SJSA1 (cell line): ENCODE measurements at places on chromosomes 2 and 18. TPM values are rescaled to one million over a fixed set of nuclear protein-coding genes. Genes with fewer than 3 reads are reported as not detected.

- H3K27ac ChIP-seq = no peak overlapping the region
- no peak overlapping the region for H3K4me3 ChIP-seq
- H3K4me1 ChIP-seq = no peaks in the 10 kb centered on the region
- H3K27me3 ChIP-seq = no peaks in the 10 kb centered on the region
- DNase-seq = no peak
These were observed 31.5 kb downstream of the NDC80 start for GRCh38 chr18:2602844-2603243.

GALNT3 gene
- 2.2 TPM in 1 of 2 replicates, not detected in the other for total RNA-seq

DNA sequence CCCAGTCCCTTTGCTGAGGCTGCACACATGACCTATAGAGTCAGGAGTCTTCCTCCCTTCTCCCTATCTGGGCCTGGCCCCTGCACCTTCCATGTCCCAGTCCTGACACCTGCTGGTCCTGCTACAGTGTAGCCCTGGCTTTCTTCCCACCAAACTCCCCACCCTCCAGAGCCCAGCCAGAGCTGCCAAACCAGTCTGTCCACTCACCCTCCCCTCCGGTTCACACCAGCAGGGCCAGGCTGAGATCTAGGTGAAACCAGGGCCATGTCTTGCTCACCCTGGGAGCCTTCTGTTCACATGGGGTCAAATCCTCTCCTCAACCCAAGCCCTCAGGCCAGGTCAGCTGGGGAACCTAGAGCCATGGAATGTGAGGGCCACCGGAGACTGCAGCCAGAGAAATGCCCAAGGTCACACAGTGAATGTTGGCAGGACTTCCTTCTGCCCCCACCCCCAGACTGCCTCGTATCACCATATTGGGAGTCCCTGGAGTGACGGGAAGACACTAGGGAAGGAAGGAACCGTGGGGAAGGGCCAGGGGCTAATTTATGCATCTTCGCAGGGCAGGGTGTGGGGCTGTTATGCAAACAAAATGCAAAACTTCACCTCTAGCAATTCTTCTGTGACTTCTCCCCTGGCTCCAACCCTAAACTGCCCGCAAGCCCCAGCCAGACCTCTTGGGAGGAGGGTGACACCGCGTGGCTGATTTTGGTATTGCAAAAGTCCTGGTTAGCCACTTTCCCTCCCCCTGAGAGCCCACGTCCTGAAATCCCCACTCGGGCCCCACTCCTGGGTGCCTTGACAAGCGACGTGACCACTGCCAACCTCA is 14.6 kb downstream of the TNS1 start:
- H3K36me3 ChIP-seq = no peaks in the 10 kb centered on the region
- no peaks in the 10 kb centered on the region for H3K27me3 ChIP-seq
- H3K27ac ChIP-seq = no peak overlapping the region

GRCh38 chr2:140076164-140076563 is 1296.0 kb upstream of the NXPH2 start:
- DNase-seq = no peak
- no peaks in the 10 kb centered on the region for H3K36me3 ChIP-seq
- H3K4me1 ChIP-seq = no peaks in the 10 kb centered on the region
- H3K27me3 ChIP-seq = no peaks in the 10 kb centered on the region

FKBP7 gene
- total RNA-seq = 28.2 and 70.7 TPM in 2 replicates

NT5C1B gene
- total RNA-seq = not detected in 2 replicates

- no peak for DNase-seq
- H3K27ac ChIP-seq = no peak overlapping the region
- no peaks in the 10 kb centered on the region for H3K36me3 ChIP-seq
- no peaks in the 10 kb centered on the region for H3K27me3 ChIP-seq
- no peaks in the 10 kb centered on the region for H3K4me1 ChIP-seq
These were observed 121.1 kb upstream of the PID1 start for GRCh38 chr2:229392196-229392595.

GRCh38 chr18:46302528-46303485 is 198.6 kb downstream of the HAUS1 start:
- H3K27ac ChIP-seq = no peak overlapping the region
- H3K4me1 ChIP-seq = peaks cover 6% of the 10 kb centered on the region; the same call in 1 of the 2 replicates

DNA sequence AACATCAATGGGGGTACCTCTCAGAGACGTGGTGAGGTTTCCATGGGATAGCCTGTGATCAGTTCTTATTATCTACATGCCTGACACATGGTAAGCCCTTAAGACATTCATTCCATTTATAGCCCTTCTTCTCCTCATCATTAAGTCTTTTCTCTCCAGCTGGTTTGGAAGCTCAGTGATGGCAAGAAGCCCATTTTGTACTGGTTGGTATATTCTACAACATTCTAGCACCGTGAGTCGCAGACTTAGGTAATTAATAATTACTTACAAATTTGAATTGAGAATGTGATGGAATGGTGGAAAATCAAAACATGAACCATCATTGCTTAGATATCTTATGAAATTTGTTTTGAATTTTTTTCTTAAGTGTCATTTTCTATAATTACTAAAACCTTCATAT is 472.6 kb downstream of the DLGAP1 start:
- H3K4me3 ChIP-seq = no peak overlapping the region
- H3K36me3 ChIP-seq = no peaks in the 10 kb centered on the region
- no peak overlapping the region for H3K27ac ChIP-seq
- no peaks in the 10 kb centered on the region for H3K4me1 ChIP-seq
- DNase-seq = no peak

DNA sequence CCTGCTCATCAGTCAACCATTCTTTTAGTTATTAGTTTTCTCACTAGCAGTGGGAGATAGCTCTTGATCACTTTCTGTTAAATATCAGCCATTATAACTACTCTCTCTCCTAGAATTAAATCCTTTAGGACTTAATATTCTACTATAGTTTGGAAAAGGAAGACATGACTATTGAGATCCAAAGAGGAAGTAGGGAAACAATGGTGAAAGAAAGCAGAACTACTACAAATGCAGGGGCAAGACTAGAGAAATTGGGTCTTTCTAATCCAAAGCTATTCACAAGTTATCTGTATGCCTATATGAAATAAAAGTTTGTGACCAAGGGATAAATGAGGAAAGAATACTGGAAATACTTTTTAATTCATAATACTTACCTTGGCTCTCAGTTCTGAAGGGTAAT is 65.1 kb downstream of the SRBD1 start:
- no peak for DNase-seq
- no peaks in the 10 kb centered on the region for H3K4me1 ChIP-seq
- H3K36me3 ChIP-seq = peaks cover 41% of the 10 kb centered on the region
- no peak overlapping the region for H3K27ac ChIP-seq
- H3K4me3 ChIP-seq = no peak overlapping the region

DNA sequence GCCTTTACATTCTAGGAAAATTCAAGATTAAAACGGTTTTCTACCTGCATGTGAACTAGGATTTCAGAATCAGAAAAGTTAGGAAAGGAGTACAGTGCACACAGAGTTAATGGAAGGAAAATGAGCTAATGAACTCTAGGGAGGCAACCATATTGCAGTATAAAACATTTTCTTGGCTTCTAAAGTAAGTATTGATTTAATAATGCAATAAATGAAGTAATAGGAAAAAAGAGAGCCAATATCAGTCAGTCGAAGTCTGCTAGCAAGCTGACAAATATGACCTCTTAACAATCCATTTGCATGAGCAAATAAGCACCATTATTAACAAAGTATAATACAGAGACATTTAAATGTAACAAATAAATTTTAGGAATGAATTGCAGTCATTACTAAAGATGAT is 80.2 kb upstream of the COL3A1 start:
- H3K4me3 ChIP-seq = no peak overlapping the region
- no peaks in the 10 kb centered on the region for H3K4me1 ChIP-seq
- no peaks in the 10 kb centered on the region for H3K27me3 ChIP-seq

DNA sequence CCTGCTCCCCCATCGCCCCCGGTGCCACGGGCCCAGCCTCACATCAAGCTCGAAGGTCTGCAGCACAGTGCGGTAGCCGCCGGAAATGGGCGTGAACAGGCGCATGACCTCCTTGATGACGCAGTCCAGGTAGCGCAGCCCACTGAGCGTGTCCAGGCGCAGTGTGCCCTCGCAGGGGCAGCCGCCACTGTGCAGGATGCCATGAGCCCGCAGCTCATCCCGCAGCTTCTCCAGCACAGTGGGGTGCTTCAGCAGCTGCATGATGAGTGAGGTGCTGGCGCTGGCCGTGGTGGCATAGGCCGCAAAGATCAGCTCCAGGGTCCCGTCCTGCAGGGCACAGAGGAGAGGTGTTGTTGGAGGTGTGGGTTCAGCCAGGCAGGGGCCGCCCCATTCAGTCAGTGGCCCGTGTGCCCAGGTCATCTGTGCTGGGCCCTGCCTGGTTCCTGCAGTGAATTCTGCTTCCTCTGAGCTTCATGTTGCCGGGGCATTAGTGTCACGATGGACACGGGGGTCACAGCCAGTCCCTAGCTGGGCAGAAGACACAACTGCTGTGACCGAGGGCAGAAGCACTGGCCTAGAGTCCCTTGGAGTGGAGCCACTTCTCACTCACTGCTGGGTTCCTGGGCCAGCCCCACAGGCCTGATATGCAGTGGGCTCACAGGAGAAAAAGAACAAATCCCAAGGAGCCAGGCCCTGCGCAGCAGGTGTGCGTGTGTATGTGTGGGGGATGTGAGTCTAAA is 14.5 kb downstream of the CYP26B1 start:
- no peaks in the 10 kb centered on the region for H3K27me3 ChIP-seq
- 0 out of 2 replicates have a peak, but pooled peaks cover 5% of the 10 kb centered on the region for H3K4me1 ChIP-seq
- H3K36me3 ChIP-seq = no peaks in the 10 kb centered on the region

- H3K4me3 ChIP-seq = no peak overlapping the region
- no peak overlapping the region for H3K27ac ChIP-seq
- peaks cover 5% of the 10 kb centered on the region for H3K4me1 ChIP-seq
- no peaks in the 10 kb centered on the region for H3K27me3 ChIP-seq
These were observed 37.0 kb upstream of the GRHL1 start for GRCh38 chr2:9914384-9915065.

- H3K4me3 ChIP-seq = no peak overlapping the region
- no peak overlapping the region for H3K27ac ChIP-seq
- H3K4me1 ChIP-seq = no peaks in the 10 kb centered on the region
- DNase-seq = no peak
- no peaks in the 10 kb centered on the region for H3K36me3 ChIP-seq
- no peaks in the 10 kb centered on the region for H3K27me3 ChIP-seq
These were observed 174.6 kb downstream of the ZNF385B start for GRCh38 chr2:179686718-179687342.

GRCh38 chr2:203191961-203192360 is 46.9 kb upstream of the CYP20A1 start:
- no peaks in the 10 kb centered on the region for H3K27me3 ChIP-seq
- H3K4me1 ChIP-seq = no peaks in the 10 kb centered on the region
- no peak overlapping the region for H3K4me3 ChIP-seq

- no peaks in the 10 kb centered on the region for H3K27me3 ChIP-seq
- DNase-seq = no peak
- H3K27ac ChIP-seq = peak overlapping the region; percentile 23
- H3K4me1 ChIP-seq = peaks cover 45% of the 10 kb centered on the region
- 0 out of 2 replicates have a peak, but pooled peaks cover 6% of the 10 kb centered on the region for H3K36me3 ChIP-seq
These were observed 82.3 kb downstream of the ZEB2 start for GRCh38 chr2:144437636-144438035.

GRCh38 chr2:44166096-44166495 is 2.6 kb upstream of the PPM1B start:
- no peaks in the 10 kb centered on the region for H3K27me3 ChIP-seq
- H3K4me1 ChIP-seq = peaks cover 8% of the 10 kb centered on the region
- no peak for DNase-seq
- no peak overlapping the region for H3K27ac ChIP-seq
- peaks cover 8% of the 10 kb centered on the region for H3K36me3 ChIP-seq
